ENCODE measurements at places on chromosomes 2 and 18.

DNA sequence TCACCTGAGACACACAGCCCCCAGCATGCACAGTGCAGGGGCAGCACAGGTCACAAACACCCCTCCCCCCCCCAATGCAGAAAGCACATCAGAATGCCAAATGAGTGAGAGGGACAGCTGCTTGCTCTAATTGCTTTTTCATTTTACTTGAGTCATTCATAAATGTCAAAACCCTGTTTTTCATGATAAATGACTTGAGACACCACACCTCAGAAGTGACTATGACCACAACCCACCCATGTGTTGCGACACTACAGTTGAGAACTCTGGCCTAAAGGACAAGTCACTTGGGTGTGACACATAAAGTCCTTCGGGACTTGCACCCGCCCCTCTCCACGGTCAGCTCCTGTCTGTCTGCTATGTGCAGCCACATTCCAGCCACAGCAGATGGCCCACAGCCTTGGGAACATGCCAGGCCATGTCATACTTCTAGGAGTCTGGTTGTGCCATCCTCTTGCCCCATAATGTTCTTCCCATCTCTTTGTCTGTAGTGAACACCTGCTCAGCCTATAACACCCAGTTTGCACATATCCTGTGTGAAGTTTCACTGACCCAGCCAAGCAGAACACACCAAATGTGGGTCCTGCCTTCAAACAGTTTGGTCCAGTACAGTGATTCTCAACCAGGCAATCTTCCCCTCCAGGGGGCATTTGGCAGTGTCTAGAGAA, 30.2 kb upstream of the RIOK3 start:
- no peak for DNase-seq

DNA sequence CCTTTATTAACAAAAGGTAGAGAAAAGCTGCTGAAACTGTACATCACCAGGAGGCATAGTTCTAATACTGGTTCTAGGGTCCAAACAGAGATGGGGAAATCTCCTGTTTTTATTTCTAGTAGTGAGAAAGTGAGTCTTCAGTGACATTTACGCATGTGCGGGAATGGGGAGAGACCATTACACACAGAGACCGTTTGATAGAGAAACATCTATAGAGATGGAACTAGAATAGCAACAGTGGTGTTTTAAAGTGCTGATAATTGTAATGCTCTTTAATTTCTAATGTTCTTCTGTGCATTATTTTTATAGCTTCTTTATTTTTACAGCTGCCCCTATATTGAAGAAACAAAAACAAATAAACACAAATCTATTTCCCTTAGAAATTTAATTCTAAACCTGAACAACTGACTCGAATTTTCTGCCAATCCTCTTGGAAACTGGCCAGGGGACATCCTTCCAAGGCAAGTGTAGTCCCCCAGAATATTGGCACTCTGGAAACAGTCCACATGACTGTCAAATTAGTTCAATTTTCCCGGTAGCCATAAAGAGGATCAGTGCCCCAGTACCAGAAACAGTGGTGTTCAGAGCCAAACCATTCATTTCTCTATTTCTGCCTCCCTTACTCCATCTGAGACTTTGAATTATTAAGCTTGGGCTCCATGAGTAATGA, 260.9 kb downstream of the ICOS start:
- DNase-seq, result no peak

GRCh38 chr18:34280653-34281052, 55.9 kb upstream of the NOL4 start:
- DNase-seq, result no peak

- DNase-seq, result no peak
These were observed 283 bp upstream of the RBBP8 start for GRCh38 chr18:22932885-22933205.

GRCh38 chr2:225354281-225354774, 45.2 kb upstream of the NYAP2 start:
- no peak for DNase-seq

Data from stimulated activated CD8-positive, alpha-beta memory T cell treated with anti-CD3 and anti-CD28 coated beads, Interleukin-7, amount 100 ng/mL, for 1 hour (primary cell).